Activated CD4-positive, alpha-beta T cell treated with anti-CD3 and anti-CD28 coated beads for 4 hours (primary cell): ENCODE measurements at places on chromosomes 16 and 17.
A peak's percentile ranks its signal among the peaks of the same experiment; 100 is the strongest.

DNA sequence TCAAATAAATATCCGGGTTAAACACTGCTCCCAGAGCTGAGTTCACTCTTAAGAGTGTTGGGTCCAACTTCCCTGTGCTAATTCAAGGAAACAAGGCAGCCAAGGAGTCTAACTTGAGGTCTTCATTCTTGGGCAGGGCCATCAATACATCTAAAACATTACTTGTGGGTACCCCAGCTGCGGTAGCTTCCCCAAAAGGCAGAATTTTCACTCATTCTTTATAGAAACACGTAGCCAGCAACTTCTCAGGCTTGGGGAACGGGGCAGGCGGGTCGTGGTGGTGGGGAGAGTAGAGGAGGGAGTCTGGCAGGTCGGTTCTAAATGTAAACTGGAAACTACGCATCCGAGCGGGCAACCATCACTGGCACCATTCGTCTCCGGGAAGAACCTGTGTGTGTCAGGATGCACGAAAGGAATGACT lies 666 bp upstream of the METTL9 start:
- no peak for DNase-seq

GRCh38 chr16:46519063-46519462 lies 102.1 kb downstream of the SHCBP1 start:
- DNase-seq: no peak

- no peak for DNase-seq
Measured at GRCh38 chr16:85767531-85767930, 16.6 kb upstream of the C16orf74 start.

DNA sequence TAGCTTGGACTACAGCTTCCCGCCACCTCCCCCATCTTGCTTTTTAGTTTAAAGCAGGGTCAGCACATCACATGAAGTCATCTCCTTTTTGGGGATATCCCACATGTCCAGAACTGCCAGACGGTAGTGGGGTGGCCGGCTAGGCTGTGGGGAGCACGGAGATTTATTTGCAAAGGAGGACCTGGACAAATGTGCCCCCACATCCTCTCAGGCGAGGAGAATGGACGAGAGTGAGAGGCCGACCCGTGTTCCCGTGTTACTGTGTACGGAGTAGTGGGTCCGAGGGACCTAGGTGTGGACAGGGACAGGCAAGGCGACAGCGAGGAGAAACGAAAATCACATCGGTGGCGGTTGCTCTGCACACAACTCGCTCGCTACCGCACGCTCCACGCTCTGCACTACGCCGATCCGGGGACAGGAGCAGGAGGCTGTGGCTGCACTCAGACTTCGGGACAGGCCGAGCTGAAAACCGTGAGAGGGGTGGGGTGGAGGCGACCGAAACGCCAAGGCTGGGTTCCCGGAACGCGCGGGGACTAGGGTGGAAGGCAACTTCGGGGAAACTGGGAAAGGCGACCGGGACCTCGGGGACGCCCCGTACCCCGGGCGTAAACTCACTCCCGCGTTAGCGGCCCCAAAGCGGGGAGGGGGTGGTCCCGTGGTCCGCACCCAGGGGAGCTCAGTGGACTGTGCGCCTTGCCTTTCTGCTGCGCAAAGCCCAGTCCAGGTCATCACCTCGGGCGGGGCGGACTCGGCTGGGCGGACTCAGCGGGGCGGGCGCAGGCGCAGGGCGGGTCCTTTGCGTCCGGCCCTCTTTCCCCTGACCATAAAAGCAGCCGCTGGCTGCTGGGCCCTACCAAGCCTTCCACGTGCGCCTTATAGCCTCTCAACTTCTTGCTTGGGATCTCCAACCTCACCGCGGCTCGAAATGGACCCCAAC lies at the start of gene MT1A:
MT1A (plus strand) TSS at position 853 of the 937 bp plus-strand sequence; CDS start at position 926, 73 bp downstream.
- no peak for DNase-seq

DNA sequence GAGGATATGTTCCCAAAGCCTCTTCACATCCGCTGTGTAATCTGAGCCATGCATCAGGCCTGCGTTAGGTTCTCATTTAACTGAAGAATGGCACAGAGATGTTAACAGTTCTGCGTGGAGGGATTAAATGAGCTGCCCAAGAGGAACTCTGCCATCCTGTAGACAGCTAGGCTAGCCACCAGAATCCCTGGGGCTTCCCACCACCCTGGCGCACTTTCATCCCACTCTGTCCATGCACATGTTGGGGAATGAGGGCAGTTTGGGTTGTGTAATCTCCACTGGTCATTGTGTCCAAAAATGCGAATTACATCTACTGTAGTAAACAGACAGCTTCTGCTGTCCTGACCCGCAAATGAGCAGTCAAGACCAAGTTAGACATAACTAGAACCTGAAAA lies 1.0 kb upstream of the GLG1 start:
- DNase-seq: no peak

DNA sequence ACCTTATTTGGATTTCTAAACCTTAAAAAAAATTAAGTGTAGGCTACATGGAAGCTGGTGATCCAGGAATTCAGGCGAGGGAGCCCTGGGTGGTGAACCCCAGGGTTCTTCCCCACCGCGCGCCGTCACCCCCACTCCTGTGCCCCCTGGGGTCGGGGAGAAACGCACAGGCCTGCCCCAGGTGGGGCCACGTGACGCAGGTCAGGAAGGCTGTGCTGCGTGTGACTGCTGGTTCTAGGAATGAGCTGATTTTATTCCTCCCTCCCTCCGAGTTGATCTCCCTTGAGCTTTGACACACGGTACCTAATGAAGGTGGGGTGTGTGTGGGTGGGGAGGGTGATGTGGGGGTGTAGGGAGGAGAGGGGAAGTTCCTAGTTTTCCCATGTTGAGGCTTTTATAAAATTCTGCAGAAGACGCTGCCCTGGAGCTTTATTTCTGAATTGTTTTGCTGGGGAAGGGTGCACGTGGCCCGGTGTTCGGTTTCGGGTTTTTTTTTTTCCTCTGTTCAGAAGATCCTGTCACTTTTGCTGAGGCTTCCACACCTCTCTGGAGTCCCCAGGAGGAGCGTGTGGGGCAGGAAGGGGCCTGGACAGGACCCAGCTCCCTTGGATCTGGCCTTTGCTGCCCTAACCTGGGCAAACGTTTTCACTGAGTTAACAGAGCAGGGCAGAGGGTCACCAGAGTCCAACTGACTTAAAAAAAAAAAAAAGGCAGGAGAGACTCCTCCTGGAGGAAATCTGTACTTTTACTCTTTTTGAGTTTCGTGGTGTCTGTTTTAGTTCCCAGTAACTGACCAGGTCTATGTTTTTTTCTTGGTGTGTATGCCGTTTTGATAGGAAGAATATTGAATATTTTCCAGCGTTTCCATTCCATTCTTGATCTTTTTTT lies 55.8 kb upstream of the GSE1 start:
- DNase-seq: peak; percentile 44

GRCh38 chr16:86587487-86587886 lies 9.1 kb downstream of the FOXL1 start:
- no peak for DNase-seq

GRCh38 chr17:16480995-16481394 lies 11.0 kb downstream of the LRRC75A start:
- DNase-seq: no peak

DNA sequence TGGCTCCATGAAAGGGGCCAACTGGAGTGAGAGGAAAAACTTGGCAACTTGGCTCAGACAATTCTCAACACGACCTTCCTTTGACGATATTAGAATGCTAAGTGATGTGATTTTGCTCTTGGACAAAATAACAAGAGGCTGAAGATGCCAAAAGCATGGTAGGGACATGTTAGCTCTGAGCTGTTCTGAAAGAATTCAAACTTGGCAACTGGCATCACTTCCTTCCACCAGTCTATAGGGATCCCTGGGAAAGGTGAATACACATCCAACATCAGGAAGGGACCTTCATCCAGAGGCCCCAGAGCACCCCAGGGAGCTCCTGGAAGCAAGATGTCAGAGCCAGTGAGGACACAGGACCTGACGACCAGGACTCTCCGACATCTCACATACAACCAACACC lies 4.3 kb downstream of the KRT37 start:
- no peak for DNase-seq

DNA sequence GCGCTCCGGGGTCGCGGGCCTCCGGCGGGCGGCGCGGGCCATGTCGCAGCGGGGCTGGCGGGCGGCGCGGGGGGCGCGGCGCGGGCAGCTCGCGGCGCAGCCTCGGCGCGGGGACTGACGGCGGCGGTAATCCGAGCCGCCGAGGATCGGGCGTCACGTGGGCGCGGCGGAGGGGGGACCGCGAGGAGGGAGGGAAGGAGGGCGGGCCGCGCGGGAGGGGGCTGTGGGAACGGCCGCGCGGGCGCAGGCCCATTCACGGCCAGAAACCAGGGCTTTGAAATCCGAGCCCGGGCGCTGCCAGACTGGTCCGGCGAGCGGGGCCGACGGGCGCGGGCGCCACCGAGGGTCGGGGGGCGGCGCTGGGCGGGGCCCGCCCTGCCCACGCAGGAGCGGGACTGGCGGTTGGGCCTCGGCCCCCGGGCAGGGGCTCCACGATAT lies at the start of gene MTSS2:
MTSS2 (minus strand) TSS at position 116 of the 438 bp plus-strand sequence. CDS start 262 bp downstream, outside the sequence.
- no peak for DNase-seq

- DNase-seq: no peak
Measured at GRCh38 chr16:28282045-28282444, 10.3 kb upstream of the SBK1 start.

DNA sequence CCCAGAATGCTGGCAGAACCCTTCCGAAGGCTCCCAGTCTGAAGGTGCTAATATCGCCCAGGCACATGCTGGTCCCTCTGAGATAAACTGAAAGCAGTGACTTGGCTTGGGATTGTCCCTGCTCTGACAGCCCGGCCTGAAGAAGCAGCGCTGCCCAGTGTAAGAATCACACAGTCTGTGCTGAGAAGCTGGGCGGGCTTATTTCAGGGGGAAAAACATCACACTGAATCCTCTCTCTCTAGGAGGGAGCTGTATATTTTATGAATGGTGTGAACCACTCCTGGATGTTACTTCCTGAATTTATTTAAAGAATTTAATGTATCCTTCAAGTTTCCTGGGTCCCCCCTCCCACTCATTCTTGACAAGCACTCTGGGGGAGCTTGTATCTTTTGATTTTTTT lies 36.3 kb downstream of the GAS7 start:
- no peak for DNase-seq

GRCh38 chr17:75779987-75780889 lies 4.4 kb upstream of the UNK start:
- DNase-seq: no peak

DNA sequence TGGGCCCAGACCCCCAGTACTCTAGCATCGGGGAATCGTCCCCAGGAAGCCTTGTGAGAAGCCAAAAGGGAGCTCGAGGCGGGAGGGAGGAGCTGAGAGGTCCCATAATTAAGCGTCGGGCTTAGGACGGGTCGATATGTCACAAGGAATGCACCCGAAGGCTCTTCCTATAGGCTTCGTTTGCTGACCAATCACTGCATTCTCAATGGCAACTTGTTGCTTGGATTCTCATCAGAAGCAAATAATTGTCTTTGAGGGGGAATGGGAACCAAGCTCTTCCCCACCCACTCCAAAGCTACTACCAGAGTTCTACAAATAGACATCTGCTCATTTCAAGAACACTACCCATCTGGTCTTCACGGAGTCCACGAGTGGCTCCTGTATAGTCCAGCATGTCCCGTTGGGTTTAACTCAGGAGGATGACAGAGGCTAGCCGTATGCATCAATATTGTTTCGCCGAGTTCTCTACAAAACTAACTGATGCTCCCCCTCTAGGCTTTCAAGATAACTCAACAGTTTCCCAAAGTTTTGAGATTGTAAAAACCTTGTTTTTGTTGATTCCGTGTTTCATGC lies 628 bp upstream of the BLMH start:
- no peak for DNase-seq

DNA sequence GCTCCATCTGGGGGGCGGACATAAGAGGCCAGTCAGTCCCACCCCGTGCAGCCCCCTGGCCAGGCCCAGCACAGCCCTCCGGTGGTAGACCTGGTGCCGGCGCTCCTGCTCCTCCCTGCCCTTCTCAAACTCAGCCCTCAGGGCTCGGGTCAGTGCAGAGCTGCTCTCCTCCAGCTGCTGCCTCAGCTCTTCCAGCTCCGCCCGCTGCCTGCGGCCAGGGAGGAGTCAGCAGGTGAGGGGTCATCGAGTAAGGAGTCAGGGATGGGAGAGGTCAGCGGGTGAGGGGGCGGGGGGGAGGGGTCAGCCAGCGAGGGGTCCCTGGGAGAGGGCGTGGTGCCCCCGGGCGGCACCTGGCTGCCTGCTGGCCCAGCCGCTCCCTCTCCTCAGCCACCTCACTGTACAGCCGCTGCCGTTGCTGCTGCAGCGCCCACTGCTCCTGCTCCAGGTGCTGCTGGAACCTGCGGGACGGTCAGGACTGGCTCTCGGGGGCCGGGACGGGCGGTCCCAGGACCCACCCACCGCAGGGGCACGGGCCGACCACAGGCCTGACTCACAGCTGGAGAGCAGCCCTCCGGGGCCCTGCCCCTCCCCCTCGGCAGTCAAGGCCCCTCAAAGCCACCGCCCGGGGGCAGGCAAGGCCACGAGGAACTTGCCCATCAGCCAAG lies 26.5 kb upstream of the AATK start:
- no peak for DNase-seq

DNA sequence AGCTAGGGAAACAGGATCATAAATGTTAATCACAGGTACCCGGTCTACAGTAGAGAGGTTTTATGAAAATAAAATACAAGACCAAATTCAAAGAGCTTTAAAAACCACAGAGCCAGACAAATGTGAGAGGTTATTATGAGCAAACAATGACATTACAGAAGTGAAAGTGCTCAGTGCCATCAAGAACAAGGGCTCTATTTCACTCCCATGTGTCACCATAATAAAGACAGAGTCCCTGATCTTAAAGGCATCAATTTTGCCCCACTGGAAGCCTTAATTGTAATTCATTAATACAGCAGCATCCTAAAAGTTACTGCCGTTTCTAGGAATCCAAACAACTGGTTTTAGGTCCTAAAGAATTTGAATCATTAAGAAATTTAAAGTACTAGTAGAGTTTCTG lies 43.7 kb upstream of the CDRT4 start:
- DNase-seq: no peak

GRCh38 chr17:80129006-80129565 lies 17.8 kb downstream of the EIF4A3 start:
- no peak for DNase-seq

GRCh38 chr17:38789185-38789584 lies 10.2 kb downstream of the PIP4K2B start:
- no peak for DNase-seq

DNA sequence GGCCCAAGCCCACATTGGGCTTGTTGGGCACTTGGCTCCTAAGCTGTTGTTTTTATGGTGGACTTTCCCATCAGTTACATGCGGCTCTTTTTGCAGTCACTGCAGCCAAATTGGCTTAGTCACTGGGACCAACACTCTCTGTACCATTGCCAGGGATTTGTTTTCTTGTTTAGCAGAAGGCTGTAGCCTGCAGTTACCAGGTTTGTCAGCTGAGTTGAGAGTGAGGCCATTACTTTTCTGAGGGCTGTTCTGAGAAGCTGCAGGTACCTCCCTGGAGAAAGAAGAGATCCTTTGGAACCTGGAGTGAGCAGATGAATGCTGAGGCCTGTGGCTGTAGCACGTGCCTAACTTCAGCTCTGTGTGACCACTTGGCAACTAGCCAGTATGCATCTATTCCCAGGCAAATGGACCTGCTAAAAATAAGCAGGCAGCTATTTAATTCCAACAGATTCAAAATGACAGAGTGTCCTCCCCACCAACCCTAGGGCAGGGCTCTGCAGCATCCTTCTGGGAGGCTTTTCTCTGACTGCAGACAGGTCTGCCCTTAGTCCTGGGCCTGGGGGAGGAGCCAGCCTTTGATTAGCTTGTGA lies 12.9 kb downstream of the AKAP1 start:
- DNase-seq: no peak

GRCh38 chr16:21613361-21613760 lies 14.0 kb downstream of the METTL9 start:
- no peak for DNase-seq

GRCh38 chr16:654034-654433 lies 4.9 kb downstream of the WDR90 start:
- no peak for DNase-seq

- DNase-seq: no peak
Measured at GRCh38 chr16:3099395-3099731, 269 bp upstream of the ZSCAN10 start.

- DNase-seq: peak; percentile 28
Measured at GRCh38 chr16:49491771-49492761, 118.5 kb downstream of the C16orf78 start.
